ENCODE measurements at places on chromosomes 13 and 19. TPM values are rescaled to one million over a fixed set of nuclear protein-coding genes. Genes with fewer than 3 reads are reported as not detected.

PROZ gene
- total RNA-seq = not detected

MEDAG gene
- 3.9 TPM for total RNA-seq

OR7C1 gene
- not detected for total RNA-seq

C1QTNF9 gene
- not detected for total RNA-seq

PLEKHF1 gene
- 19.3 TPM for total RNA-seq

FBXL12 gene
- total RNA-seq = 26.5 TPM

PGLYRP2 gene
- not detected for total RNA-seq

FUT1 gene
- total RNA-seq = 0.17 TPM

KIR3DL1 gene
- not detected for total RNA-seq

ADPRHL1 gene
- 1.0 TPM for total RNA-seq

CBARP gene
- 2.9 TPM for total RNA-seq

LILRB4 gene
- not detected for total RNA-seq

FPR3 gene
- total RNA-seq = not detected

UQCR11 gene
- total RNA-seq = 97.7 TPM

TUBA3C gene
- not detected for total RNA-seq

HDGFL2 gene
- total RNA-seq = 86.6 TPM

RPS28 gene
- 362 TPM for total RNA-seq

FCAR gene
- not detected for total RNA-seq

KLF2 gene
- total RNA-seq = 2.7 TPM

ATP4B gene
- total RNA-seq = not detected

TPTE2 gene
- total RNA-seq = not detected

LMTK3 gene
- total RNA-seq = under 0.01 TPM

PRX gene
- 1.6 TPM for total RNA-seq

LILRA2 gene
- total RNA-seq = not detected

ZNF799 gene
- 1.0 TPM for total RNA-seq

NTF4 gene
- not detected for total RNA-seq

FFAR3 gene
- not detected for total RNA-seq

Measured in bronchus fibroblast of lung (primary cell).